Stimulated activated CD4-positive, alpha-beta T cell treated with anti-CD3 and anti-CD28 coated beads, Interleukin-15, amount 100 ng/mL, for 24 hours (primary cell): ENCODE measurements at places on chromosomes 2 and 18.
A peak's percentile ranks its signal among the peaks of the same experiment; 100 is the strongest.

GRCh38 chr18:53165770-53166169 lies 825.8 kb downstream of the DCC start:
- DNase-seq: no peak

- DNase-seq: peak; percentile 58
These were observed 1.0 kb downstream of the IRS1 start for GRCh38 chr2:226798422-226799210.

DNA sequence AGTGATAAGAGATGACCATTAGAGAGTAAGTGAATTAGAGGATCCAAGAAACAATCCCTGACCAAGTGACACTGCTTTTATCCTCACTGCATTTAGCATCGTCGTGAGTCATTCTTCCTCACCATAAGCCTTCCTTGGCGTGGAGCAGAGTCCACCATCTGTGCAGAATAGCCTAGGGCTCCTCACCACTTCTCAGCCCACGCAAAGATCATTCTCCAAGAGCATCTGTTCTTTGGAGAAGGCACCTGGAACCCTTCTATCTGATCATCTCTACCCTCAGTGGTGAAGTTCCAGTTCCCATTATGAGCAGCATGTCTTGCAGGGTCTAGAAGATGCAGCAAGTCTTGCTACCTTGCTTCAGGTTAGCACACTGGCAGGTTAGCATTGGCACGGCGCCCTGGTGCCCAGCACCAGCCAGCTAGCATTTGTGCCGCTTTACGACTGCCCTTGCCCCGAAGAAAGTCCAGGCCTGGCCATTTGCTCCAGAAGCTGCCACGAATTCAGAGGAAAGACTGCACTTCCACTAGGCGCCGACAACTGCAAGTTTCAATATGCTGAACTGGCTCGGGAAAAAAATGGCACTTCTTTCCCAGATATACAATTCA lies 225.8 kb downstream of the TTC32 start:
- no peak for DNase-seq

GRCh38 chr2:61550375-61551209 lies 12.4 kb upstream of the XPO1 start:
- DNase-seq: no peak

DNA sequence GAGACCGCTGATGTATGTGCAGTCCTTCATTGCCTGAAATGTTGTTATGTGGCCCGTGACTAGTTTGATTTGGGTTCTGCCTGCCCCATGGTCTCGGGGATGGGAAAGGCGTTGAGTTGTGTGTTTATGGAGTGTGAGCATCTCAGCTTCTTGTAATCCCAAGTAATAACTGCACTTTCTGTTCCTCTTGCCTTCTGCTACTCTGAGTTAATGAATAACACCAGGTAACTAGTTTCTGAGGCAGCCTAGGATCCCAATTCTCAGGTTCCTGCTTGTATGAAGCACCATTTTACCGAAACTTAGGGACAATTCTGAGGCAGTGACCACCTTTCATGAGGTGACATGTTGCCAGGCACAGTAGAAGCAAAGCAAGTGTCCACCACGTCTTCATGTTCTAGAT lies 170.0 kb downstream of the ALK start:
- DNase-seq: no peak

DNA sequence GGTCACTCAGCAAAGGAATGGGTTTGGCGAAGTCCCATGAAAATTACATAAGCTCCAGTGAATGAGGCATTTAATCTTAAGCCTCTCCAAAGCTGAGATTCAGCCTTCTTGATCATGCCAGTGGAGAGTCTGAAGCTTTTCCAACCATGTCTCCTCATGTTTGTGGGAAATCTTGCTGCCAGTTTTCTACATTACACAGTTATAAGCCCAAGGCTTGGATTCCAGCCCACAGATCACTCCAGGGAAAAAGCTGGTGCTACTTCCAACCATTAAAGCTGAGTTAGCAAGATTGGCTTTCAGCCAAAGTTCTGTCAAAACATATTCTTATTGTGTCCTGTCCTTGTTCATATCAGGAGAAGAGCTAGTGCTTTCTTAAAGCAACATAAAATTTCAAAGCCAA lies 293.8 kb downstream of the LRRTM4 start:
- DNase-seq: no peak

DNA sequence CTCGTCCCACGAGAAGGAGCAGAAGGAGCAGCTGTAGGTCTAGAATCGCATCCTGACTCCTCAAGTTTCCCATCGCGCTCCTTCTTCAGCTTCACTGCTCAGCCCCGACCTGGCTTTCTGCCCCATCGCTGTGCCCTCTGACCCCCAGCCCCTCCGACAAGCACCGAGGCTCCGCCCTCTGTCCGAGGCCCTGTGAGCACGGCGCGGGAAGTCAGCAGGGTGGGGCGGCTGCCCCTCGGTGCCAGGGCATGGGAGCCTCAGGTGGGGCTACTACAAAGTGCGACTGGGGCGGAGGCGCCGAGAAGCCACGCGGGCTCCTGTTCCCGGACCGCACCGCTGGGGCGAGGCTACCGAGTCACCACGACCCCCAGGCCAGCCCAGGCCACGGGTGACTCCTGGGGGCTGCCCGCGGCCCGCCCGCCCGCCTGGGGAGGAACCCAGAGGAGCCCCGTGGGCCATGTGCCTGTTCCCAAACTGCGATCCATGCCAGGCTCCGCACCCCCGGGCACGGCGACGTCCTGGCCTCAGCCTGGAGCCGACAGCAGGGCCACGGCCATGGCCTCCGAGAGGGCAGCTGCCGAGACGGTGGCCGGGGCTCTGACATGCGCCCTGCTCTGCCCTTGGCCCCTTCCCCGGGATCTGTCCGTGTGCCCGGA lies 36.6 kb upstream of the ID2 start:
- DNase-seq: no peak

DNA sequence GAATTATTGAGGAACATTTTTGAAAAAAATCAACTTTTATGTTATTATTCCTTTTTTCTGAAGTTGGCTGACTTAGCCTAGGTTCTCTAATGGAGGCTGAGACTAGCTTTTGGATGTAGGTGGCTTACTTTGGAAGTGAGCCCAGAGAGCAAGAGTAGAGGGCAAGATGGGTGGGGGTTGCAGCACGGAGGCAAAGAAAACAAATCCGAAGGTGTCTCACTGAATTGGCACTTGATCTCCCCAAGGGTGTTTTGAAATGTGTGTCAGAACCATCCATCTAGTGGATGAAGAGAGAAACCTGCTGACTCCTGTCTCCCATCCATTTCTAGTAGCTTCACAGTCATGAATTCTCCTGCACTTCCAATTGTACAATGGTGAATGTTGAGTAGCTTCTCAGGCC lies 390.7 kb downstream of the TMEM182 start:
- no peak for DNase-seq
